ELR (cell line): ENCODE measurements at places on chromosomes 5 and 9.

- DNase-seq: no peak
These were observed 603.5 kb downstream of the KCTD16 start for GRCh38 chr5:144774197-144774596.

GRCh38 chr5:55541056-55541635 is 6.4 kb upstream of the PLPP1 start:
- DNase-seq: no peak

DNA sequence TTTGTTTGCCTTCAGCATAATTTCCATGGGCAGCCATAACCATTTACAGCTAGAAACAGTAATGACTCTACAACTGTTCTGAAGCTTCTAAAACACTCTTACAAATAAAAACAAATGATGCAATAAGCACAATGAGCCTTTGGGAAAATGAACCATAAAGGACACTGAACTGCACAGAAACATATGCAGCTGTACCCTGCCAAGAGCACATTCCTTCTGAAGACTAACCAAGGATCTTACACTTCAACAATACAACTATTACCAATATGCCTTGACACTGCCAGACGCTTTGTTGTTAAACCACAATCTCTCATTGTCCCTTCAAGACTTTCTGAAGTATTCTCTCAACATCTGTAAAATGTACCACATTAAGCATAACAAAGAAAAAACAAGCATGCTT is 104.2 kb upstream of the HMHB1 start:
- no peak for DNase-seq

DNA sequence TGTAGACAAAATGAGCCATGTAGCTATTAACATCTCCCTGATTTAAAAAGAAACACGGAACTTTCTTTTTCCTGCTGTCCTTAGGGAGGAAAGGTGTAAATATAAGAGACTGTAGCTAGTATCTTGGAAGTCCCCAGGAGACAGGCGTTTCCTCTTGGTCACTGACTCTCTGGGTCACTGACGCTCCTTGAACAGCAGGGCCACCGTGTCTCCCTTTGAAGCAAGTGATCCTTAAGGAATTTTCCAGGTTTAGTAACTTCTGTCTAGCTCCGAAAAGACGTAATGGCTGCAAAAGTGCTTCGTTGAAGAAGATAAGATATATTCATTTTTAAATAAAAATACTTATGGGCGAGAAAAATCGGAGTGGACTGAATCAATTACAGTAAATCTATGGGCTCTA is 745 bp upstream of the CLTA start:
- peak; percentile 37 for DNase-seq

DNA sequence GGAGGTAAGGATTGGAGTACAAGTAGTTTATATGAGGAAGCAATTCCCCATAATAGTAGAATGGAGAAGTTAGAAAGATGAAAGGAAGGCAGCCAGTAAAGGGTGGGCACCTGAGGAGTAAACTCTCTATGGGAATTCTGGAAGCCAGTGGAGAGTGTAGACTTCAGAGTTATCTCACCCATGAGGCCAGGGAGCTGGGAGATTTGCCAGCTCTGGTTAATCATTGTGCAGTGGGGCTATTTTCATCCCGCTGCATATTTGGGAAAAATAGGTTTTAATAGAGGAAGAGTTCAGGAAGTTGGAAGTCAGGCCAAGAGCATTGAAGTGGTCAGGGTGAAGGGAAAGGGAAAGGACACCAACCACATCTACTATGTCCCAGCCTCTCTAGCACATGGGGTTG is 242.3 kb upstream of the BRINP1 start:
- no peak for DNase-seq

- DNase-seq: no peak
These were observed 211.5 kb downstream of the MED10 start for GRCh38 chr5:6166698-6167394.

DNA sequence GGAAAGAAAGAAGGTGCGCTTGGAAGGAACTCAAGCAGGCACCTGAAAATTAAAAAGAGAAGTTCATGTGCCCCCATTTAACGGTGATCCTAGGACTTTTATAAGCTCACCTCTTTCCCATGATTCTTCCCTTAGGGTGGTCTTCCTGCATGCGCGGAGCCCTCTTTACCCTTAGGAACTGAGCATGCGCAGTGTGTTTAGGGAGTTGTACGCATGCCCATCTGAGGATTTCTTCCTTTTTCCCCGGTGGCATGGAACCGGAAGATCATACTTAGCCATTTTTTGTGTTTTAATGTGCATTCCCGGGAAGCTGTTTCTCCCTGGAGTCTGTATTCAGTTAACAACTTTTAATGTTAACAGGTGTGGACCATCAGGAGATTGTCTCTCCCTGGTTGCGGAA is 119.0 kb downstream of the FBXL7 start:
- no peak for DNase-seq

- DNase-seq: no peak
These were observed 673.5 kb downstream of the ACTL7B start for GRCh38 chr9:108182270-108182669.

DNA sequence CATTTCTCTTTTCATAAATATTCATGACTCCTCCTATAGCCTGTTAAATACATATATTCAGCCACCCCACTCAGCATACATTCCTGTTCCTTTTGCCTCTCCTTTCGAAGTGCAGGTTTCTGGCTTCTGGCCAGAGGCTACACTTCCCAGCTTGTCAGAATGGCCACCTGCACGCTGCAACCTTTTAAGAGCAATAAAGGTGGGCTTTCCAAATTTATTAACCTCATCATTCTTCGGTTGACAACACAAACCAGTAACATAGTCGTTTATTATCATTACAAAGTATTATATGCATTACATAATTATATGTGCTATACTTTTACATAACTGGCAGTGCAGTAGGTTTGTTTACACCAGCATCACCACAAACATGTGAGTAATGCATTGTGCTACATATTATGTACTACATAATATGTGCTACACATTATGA is 16.5 kb upstream of the TMEM171 start:
- peak; percentile 40 for DNase-seq
